ENCODE measurements at places on chromosomes 3 and 15.

DNA sequence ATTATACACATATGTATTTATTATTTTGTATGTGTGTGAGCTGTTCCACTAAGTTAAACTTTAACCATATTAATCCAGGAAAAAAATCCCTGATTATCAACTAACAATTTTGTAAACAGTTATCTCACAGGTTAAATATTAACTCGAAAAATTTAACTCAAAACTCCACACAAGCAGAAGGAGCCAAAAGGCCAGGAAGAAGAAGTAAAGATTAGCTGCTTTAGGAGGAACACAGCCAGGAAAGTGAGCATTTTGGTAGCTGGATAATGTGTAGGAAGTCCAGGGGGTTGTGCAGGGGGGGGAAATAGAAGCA is 425.0 kb downstream of the TIGIT start:
- DNase-seq = no peak

GRCh38 chr3:144662729-144663128 is 691.1 kb downstream of the DIPK2A start:
- no peak for DNase-seq

DNA sequence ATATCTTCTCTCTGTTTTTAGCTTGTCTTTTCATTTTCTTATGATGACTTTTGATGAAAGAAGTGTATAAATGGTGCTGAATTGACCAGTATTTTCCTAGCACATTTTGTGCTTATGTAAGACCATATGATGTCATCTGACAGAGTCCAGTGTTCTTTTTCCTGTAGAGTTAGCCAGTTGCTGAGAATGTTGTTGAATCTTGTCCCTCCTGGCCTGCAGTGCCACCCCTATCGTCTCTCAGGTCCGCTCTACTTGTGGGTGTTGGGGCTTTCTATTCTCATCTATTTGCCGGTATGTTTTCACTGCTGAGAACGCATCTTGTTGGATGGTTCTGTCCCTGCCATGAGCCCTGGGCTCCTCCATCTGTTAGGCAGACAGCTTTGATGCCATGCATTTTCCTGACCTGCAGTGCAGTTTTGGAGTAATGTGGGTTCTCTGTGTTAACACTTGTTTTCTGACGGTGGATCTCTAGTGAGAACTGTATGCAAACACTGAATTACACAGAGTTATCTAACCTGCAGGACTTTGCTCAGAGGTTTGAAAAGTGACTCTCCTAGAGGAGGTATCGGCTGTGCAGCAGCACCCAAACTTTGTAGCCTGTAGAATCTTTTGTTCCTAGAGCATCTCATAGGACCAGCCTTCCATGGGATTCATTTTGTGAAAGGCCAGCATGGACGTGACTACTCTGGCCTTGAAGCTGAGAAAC is 44.6 kb downstream of the SLC6A20 start:
- DNase-seq = no peak

DNA sequence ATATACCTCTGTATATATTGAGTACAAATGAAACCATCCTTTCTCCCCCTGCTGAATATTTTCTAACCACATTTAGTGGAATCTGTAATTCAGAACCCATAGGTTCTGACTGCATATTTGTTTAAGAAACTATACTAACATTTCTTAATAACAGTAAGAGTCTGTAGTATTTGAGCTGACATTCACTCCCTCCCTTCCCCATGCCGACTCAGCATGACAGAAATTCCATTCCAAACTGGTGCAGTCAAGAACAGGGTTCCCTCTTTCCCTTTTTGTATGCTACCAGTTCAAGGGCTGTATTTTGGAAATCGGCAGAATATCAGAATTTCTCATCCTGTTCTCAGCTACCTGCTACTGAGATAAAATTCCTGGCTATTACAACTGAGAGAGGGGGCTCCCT is 796.6 kb upstream of the DPPA4 start:
- no peak for DNase-seq

DNA sequence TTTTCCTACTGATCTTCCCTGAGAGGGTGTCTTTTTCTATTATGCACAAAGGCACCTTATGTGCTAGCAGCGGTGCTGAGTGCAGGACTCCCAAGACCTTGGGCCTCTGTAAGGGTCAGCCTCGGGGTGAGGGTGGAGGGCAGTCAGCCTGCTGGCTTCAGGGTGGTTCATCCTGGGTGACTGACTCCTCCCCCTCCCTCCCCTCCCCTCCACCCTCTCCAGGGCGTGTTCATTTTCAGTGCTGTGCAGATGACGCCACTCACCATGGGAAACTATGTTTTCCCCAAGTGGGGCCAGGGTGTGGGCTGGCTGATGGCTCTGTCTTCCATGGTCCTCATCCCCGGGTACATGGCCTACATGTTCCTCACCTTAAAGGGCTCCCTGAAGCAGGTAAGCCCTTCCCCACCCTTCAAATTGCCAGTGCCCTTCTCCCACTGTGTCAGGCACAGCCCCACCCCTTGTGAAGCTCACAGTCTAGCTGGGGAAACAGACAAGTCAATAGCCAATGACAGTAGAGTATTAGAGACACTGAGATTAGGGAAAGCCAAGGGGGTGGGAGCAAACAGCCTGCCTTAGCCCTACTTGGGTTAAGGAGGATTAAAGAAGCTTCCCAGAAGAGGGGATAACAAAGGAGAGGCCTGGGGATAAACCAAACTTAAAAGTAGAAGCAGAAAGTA is 41.9 kb downstream of the SLC6A1 start:
- no peak for DNase-seq
